Lung (tissue), 17 donors: ENCODE measurements at places on chromosomes 3 and 15. TPM values are rescaled to one million over a fixed set of nuclear protein-coding genes. Genes with fewer than 3 reads are reported as not detected.

The TM2D3 gene
- 44.3 TPM for total RNA-seq

The MOBP gene
- 0.18 TPM for total RNA-seq

The CHRM5 gene
- total RNA-seq = 0.23 TPM

- H3K27me3 ChIP-seq = no peaks in the 10 kb centered on the region
- H3K4me3 ChIP-seq = no peak overlapping the region
- DNase-seq = no peak
- H3K27ac ChIP-seq = no peak overlapping the region
These were observed 52.0 kb downstream of the PIK3CB start for GRCh38 chr3:138782755-138783154.

GRCh38 chr15:25368850-25369249, 70.0 kb downstream of the UBE3A start:
- H3K4me1 ChIP-seq = peaks cover 15% of the 10 kb centered on the region
- H3K27me3 ChIP-seq = no peaks in the 10 kb centered on the region
- no peak overlapping the region for H3K4me3 ChIP-seq
- DNase-seq = no peak
- peaks cover 10% of the 10 kb centered on the region for H3K36me3 ChIP-seq
- H3K27ac ChIP-seq = no peak overlapping the region

GRCh38 chr3:138949445-138950005, 2.5 kb downstream of the FOXL2NB start:
- DNase-seq = no peak
- H3K27ac ChIP-seq = no peak overlapping the region
- H3K36me3 ChIP-seq = no peaks in the 10 kb centered on the region
- peaks cover 32% of the 10 kb centered on the region for H3K4me1 ChIP-seq
- peaks cover 67% of the 10 kb centered on the region for H3K27me3 ChIP-seq
- H3K4me3 ChIP-seq = no peak overlapping the region

GRCh38 chr3:100650651-100651619, 41.5 kb downstream of the ADGRG7 start:
- H3K27ac ChIP-seq = no peak overlapping the region
- H3K36me3 ChIP-seq = no peaks in the 10 kb centered on the region
- no peaks in the 10 kb centered on the region for H3K4me1 ChIP-seq
- H3K4me3 ChIP-seq = no peak overlapping the region
- H3K27me3 ChIP-seq = no peaks in the 10 kb centered on the region
